Astrocyte of the spinal cord (primary cell): ENCODE measurements at places on chromosomes 7 and 10.

- peak; percentile 74 for DNase-seq
Observed at GRCh38 chr10:94292434-94293090, 70.2 kb downstream of the NOC3L start.

GRCh38 chr7:78429878-78430277 is 631.3 kb downstream of the PHTF2 start:
- DNase-seq = no peak

GRCh38 chr10:48306870-48307710 is 613 bp downstream of the MAPK8 start:
- DNase-seq = peak; percentile 60

DNA sequence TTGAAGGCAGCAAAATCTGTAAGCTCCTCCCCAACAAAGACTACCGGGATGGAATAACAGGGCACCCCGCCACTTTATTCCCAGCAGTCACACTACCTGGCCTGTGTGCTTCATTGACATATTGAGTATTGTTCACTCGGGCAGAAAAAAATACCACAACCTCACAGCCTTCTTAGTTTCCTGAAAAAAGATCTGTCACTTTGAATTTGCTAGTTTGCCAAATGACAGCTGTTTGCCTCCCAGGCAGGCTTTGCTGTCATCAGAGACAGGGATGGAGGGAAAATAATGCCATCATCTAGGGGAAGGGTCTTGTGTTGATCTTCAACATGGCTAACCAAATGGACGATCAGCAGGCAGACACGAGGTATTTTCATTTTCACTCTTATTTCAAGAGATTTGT is 26.9 kb downstream of the BMPER start:
- no peak for DNase-seq

DNA sequence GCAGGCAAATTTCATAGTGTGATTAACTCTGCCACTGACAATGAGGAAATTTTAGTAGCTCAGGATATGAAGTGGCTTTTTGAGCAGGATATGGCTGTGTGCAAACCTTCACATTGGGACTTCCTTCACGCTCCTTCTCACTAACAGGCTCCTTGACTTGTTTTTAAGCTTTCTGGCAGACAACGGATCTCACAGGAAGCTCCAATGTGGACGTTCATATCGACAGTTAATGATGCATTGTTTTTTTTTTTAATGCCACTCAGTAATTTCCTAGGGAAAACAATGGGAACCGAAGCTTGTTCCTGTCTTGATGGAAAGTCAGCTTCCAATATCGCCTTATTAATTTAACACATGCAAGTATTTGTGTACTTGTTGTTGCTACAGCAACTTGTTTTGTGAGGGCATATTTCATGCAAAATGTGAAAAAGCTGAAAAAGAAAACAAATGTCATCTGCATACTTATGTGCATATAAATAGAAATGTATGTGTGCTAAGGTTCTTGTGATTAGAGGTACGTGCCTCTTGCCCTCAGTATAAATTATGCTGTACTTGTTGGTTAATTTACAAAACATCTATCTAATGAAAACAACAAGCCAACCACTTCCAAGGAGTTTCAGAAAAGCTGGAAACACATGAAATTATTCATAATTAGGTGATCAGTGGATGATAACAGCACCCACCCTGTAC is 84.7 kb downstream of the NRP1 start:
- DNase-seq = no peak

DNA sequence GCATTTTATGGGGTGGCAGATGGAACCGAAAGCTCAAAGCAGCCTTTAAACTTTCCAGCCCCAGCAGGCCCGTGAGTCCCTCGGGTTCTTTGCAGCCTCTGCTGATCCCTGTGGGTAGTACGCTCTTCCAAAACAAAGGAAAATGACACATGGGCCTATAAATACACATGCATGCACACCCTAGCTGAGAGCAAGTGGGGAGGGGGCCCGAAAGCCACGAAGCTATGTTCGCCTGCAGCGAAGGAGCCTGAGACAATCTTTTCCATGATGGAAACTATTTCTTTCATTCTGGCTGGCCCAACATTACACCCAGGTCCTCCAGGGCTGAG is 32.2 kb downstream of the CALML5 start:
- DNase-seq = no peak

DNA sequence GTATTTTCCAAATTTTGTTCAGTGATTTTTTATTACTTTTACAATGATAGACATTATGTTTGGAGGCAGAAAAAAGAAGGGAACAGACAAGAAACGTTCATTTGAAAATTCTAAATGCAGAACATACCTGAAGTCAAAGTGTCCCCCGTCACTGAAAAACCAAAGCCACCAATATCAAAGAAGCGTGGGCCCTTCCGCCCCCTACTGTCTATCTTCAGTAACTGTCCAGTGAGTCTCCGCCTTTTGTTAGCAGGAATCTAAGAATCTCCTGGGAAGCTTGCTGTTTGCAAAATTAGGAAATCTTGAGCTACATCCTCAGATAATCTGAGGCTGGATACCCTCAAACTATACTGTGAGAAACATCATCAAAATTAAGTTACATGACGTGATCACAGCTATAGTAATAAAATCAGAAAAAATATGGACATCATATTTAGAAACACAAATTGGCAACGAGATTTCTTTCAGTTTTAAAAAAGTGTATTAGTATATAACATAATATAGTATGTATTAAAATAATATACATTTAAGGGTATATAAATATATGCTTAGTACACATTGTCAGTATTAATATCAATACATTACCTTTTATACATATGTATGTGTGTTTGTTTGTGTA is 169.3 kb upstream of the AKR1E2 start:
- DNase-seq = peak; percentile 82

GRCh38 chr7:96497567-96497966 is 175.7 kb upstream of the SLC25A13 start:
- no peak for DNase-seq

- DNase-seq = no peak
Observed at GRCh38 chr7:155371331-155371883, 73.7 kb downstream of the INSIG1 start.

DNA sequence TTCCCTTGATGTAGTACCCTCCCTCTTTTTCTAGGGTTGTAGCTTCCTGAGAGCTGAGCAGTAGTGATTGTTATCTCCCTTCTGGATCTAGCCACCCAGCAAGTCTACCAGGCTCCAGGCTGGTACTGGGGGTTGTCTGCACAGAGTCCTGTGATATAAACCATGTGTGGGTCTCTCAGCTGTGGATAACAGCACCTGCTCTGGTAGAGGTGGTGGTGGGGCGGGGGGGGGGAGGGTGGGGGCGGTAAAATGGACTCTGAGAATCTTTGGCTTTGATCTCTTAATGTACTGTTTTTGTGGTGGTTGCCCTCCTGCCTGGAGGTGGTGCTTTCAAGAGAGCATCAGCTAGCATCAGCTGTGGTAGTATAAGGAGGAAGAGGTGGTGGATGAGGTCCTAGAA is 302.0 kb upstream of the CHRM2 start:
- no peak for DNase-seq

DNA sequence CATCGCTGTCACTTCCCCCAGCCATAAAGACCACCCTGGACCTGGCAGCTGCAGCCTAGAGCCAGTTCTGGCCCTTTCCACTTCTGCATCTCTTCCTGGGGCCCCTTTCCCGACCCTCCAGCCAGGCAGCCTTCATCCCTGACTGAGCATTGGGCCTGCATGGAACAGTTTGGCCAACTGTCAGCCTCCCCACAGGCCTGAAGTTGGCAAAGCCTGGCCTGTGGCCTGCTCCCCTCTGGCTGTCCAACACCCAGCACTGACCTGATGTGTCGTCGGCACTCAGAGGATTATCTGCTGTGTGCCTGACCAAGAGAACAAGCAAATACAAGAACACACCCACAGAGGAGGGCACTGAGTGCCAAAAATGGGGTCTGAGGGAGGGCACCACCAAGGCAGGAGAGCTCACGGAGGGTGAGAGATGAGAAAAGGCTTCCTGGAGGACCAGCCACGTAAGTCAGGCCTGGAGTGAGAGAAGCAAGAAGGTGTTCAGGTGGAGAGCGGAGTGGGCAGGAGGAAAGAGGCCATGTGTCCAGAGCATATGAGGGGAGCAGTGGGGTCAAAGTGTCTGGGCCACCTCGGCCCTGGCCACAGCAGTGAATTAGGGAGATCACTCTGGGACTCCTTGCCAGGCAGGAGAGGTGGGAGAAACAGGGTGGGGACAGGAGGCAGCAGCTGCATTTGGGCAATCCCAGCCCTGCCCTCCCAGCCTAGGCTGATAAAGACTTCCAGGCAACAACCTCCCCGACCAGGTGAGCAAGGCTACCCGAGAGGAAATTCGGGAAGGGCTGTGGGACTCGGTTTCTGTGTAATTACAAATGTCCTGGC is 4.5 kb downstream of the GPRIN2 start:
- no peak for DNase-seq

DNA sequence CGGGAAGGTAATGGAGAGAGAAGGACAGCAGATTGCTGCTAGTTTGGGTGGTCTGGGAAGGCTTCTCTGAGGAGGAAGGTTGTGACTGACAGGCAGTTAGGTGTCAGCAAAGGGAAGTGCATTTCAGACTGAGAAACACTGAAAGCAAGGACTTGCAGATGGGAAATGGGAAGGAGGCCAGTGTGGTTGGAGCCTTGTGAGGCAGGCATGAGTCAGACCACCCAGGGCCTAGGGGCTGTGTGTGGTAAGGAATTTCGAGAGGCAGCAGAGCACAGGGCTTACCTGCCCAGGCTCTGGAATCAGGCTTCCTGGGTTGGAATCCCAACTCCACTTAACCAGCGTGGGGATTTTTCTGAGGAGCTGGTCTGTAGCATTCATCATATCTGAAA is 53.5 kb downstream of the NRF1 start:
- peak; percentile 97 for DNase-seq

DNA sequence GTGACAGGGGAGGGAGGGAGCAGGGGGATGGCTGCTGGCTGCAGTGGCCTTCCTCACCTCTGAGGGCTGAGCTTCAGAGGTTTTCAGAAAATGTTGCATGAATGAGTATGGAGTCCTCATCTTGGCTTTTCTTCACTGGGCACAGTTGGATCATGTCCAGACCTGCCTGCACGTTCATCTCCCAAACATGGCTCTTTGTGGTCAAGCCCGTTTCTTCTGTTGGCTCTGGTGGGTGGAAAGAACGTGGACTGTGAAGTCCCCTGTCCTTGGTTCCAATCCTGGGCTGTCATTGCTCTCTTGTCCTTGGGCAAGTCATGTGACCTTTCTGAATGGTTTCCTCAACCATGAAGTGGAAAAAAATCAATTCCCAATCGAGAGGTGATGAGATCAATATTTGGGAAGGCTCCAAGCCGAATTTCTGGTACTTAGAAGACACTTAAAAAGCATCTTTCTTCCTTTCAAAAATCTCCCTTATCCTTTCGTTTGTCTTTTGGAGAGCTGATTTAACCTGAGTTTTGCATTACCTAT is 34.5 kb downstream of the TSPAN14 start:
- no peak for DNase-seq

GRCh38 chr7:158812684-158813083 is 16.6 kb downstream of the ESYT2 start:
- no peak for DNase-seq

DNA sequence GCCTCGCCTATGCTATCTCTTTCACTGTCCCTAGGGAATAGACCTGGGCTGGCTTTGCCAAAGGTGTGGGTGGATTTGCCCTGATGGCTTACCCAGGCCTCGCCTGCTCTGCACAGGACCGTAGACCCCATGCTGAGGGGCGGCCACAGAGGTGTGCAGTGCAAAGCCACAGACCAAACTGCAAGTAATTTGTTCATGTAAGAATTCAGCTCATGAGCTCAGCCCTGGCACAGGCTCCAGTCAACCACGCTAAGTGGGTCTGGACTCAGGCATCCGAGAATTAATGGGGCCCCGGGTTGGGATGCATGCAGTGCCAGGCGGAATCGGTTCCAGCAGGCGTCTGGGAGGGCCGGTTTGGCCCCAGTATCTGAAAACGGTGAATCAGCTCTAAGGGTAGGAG is 445.2 kb downstream of the DNAJB6 start:
- no peak for DNase-seq

DNA sequence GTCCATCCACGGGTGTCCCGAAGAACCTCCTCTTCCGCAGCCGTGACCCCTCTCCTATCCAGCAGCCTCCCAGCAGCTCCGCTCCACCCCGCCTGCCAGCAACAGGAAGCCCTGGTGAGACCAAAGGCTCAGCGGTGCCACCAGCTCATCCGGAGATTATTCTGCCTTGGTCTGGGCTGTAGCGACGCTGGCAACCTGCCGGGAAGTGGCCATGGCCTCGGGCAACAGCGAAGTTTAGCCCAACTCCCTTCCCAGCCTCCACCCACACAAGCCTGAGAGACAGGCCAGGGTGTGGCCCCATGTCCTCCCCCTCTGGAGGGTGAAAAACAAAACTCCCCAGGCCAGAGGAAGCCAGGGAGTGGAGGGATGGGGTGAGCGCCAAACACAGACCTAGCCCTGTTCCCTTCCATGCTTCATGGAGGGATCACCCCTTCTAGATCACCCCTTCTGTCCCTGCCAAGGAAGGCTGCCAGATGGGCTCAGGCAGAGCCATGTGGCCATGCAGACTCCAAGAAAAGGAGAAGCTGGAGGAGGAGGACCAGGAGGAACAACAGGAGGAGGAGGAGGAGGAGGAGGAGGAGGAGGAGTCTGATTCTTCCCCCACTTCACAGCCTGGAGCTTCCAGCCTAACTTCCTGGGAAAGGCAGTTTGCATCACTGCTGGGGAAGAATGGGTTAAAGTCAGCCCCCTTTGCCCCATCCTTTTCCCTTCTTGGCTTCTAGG is 918 bp downstream of the CALHM2 start:
- no peak for DNase-seq

- no peak for DNase-seq
Observed at GRCh38 chr7:32293833-32294232, 196.3 kb downstream of the LSM5 start.

GRCh38 chr7:128407751-128408708 is 1.8 kb downstream of the IMPDH1 start:
- no peak for DNase-seq

DNA sequence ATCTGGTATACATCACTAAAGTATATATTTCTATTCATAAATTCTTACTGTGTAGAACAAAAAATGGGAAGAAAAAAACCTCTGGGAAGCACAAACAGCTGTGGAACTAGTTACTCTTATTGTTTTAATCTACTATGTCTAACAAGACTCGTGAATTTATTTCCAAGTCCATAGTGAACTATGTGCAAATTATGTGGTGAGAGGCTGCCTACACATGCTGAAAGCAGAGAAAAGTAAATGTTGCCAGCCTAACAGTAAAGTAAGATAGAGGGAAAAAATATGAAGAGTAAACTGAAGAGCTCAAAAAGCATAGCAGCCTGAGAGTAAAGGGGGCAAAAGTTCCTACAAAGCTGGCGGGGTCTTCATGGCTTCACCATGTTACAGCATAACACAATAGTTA is 3.0 kb downstream of the GDI2 start:
- no peak for DNase-seq

DNA sequence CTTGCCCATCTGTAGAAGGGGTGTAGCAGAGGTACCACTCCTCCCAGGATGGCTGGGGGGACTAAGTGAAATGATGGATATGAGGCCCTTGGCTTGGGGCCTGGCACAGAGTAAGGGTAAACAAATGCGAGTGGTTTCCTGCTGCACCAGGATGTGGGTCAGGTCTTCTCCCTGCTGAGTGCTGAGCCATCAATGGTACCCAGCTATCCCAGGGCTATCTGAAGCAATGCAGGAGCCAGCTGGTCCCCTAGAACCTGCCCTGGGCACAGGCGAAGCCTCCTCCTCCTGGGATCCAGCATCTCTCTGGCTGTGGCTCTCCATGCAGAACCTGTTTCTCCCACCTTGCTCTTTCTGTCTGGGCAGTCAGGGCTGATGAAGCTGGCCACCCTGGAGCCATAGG is 20.9 kb upstream of the GOLGA7B start:
- DNase-seq = no peak

- DNase-seq = no peak
Observed at GRCh38 chr10:119919826-119920225, 27.3 kb downstream of the SEC23IP start.
